Cerebellar nuclear complex (tissue), 1 donor: ENCODE measurements at places on chromosomes 6 and 20.

DNA sequence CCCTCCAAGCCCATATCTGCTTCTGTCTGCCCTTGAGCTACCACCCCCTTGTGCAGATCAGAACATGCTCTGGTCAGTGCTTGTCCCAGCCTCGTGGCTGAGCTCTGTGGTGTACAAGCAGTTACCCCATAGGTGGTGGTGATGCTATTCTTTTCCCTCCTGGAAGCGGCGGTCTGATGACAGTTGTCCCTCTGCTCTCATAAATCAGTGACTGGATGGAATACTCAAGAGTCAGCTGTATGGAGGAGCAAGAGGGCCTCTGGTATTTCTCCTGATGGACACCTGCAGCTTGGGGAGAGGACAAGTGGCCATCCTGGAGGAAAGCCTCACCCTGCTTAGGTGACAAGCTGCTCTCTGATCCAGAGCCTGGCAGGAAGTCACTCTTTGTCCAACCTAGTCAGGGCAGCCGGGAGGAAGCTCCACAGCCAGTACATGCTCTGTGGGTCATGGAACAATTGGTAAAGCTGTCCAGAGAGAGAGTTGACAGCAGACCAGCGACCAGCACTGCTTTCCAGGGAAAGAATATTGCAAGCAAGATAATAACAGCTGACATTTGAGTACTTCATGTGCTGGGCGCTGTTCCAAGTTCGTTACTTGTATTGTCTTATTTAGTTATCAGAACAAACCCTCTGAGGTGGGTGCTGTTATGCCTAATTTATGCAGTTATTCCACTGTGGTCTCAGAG, 47.1 kb downstream of the SCAND1 start:
- DNase-seq: no peak

- DNase-seq: no peak
Measured at GRCh38 chr6:139457476-139457875, 83.0 kb upstream of the CITED2 start.

DNA sequence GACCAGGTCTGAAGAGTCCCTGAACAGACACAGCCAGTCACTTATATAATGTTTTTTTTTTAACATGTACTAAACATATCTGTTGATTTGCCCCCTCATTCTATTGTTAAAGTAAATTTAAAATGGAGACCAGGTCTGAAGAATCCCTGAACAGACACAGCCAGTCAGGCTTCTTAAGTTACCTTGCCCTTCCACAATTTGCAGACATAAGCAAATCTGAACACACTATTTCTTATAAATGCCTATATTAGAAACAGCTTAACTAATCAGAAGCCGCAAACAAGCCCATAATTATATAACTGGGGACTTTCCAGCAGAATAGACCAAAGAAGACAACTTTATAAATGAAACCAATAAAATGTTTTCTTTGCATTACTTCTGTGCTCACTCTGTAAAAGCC, 118.2 kb downstream of the DNAH8 start:
- no peak for DNase-seq

DNA sequence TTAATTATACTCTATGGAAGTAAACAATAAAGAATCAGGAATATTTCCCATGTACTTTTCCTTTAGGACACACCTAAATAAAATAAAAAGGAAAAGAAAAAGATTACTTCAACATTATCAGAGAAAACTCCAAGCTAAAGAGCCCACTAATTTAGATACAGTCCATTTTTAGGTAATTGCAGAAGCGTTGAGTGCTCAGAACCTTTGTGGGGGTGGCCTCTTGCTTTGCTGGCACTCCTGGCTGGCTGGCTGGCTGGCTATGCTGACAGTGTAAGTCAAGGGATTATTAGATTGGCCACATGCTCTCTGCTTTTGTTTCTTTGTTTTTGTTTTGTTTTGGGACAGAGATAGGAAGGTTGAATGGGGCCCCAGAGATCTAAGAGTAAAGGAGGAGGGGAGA, at the start of gene GJE1:
TSS of gene GJE1 (plus strand) at position 301 of the 400 bp plus-strand sequence. CDS start 234 bp downstream, outside the sequence.
- no peak for DNase-seq

DNA sequence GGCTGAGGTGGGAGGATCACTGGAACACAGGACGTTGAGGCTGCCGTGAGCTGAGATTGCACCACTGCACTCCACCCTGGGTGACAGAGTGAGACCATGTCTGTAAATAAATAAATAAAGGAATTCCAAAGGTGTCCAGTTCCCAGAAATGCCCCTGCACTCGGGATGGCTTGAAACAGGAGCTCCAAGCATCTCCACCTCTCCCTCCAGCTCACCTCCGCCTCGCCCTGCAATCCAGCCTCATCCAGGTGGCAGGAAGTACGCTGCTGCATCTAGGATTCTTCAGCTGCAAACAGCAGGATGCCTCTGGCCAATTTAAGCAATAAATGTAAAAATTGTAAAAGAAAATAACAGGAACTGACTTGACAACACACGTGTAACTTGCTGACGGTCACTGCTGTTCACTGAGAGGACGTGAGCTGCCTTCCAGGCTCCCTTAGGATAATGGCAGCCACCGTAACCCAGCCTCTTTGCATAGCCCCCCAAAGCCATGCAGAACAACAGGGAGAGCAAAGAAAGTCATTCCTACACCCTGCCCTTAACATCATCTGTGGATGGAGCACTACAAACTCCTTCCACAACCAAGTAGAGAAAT, 11.4 kb upstream of the GRM4 start:
- no peak for DNase-seq

- DNase-seq: no peak
Measured at GRCh38 chr6:37242429-37243052, 15.0 kb upstream of the TBC1D22B start.

DNA sequence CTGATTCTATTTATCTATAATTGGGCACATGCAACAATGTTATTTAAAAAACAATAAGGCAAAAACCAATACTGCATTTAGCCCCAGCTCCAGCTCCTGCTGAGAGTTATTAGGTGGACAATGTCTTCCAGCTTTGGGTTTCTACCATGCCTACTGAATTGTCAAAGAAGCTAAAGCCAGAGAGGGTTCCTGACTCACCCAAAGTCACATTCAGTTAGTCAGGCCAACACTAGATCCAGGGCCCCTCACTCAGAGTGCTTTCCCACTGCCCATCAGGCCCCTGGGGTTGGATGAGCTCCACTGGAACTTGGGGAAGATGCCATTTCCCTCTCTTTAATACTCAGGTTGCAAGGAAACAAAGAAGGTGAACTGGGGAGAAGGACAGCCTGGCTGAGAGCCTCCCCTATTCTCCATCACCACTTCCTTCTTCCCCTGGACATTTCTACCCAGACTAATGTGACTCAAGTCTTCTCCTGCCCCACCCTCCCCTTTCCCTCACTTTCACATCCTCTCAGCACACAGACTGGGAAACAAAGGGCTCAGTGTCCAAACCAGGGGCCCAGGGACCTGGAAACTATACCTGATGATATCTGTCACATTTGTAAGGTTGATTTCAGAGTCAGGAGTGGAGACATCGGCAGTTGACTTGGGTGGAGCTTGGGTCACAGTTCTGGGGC, 6.0 kb downstream of the TREM1 start:
- no peak for DNase-seq

DNA sequence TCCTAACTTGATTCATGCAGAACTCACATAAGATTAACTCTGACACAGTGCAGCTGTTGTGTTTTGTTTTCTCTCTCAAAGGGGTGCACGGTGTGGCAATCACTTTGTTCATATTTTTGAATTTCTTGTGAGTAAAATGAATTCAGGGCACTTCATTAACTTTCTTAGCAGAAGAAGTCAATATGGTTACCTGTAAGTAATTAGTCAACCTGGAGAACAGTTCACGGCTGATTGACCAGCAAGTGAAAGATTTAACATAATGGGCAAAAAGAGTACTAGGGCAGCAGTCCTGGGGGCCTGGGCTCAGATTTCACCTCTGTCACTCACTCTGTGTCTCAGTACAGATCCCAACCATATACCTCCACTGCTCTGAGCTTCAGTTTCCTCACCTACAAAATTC, 102.4 kb upstream of the SPTLC3 start:
- no peak for DNase-seq

DNA sequence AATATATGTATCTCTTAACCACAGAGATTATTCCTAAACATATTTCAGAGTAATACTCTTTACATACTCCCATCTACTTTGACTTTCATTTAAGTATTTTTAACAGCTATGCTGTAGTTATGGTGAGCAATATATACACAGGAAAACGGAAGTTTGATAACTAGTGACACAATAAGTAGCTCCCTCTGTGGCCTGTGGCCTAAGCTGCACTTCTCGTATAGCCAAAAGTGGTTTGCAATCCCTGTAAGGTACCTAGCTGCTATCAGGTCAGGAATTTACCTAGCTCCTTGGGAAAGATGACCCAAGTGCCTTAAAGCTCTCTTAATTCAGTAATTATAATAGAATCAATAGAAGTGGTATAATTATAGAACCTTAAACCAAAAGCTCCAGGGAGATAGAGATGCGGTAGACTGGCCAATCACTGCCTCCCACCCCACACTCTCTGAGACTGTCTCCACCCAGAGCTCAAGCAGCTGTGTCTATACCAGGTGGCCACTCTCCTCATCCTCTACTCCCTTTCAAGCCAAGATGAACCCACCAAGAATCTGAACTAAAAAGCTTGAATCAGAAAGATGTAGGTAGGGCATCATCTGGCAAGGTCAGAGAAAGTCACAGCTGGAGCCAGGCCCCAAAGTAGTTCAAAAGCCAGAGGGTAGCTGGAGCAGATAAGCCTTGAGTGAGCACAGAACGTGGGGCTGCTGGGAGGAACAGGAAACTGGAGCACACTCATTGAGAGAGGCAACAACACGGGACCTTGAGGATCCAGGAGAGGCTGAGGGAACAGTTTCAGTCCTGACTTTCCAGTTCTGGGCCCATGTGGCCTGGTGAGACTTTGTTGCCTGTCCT, 84.9 kb upstream of the ASF1A start:
- no peak for DNase-seq

DNA sequence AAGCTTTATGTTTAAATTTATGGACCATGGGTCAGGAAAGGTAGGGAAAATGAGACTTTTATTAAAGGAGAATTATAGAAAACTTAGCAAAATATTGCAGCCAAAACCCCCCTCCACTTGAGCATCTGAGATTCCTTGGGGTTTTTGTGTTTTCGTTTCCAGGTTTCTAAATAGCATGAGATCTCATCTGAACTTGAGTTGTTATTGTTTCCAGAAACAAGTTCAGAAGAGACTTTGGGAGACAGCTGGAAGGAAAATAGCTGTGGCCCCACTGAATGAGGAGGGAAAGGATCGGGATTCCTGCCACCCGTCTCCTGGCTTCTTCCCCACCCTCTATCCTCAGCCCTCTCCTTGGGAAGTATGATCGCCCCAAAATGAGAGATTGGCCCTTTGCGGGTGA, 75.5 kb downstream of the TBC1D7 start:
- DNase-seq: no peak

GRCh38 chr6:98498866-98499265, 335.5 kb upstream of the POU3F2 start:
- no peak for DNase-seq

- no peak for DNase-seq
Measured at GRCh38 chr20:47097691-47098622, 203.3 kb downstream of the EYA2 start.

DNA sequence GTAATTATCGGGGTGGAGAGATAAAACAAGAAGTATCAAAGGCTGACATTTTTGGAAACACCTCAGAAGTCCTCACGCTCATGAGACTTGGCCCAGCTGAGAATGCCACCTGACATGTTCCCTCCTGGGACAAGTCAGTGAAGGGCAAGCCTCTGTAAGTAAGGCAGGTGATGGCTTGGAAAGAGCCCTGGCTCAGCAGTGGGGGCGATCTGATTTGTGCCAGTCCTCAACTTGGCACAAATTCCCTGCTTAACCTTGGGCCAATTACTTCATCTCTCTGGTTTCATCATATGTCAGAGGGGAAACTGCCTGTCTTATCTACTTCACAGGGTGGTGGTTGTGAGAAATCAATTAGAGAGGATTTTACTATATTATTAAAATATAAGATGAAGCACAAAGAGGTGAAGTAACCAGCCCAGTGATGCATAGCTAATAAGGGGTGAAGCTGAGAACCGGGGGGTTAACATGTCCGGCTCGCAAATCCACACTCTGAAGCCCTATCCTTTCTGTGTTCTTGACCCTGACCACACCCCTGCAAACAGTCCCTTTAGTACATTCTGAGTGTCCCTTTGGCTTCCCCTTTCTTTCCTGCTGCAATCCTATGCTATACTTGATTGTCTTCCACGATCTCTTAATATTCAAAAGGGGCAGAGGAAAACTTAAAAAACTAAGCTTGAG, 8.8 kb upstream of the MOCS1 start:
- DNase-seq: no peak

- no peak for DNase-seq
Measured at GRCh38 chr6:3109761-3110160, 8.8 kb upstream of the BPHL start.

- DNase-seq: no peak
Measured at GRCh38 chr6:15183979-15184378, 61.9 kb upstream of the JARID2 start.

GRCh38 chr6:62775427-62776022, 435.7 kb upstream of the FKBP1C start:
- DNase-seq: no peak

- no peak for DNase-seq
Measured at GRCh38 chr6:33993091-33993490, 152.8 kb downstream of the GRM4 start.

DNA sequence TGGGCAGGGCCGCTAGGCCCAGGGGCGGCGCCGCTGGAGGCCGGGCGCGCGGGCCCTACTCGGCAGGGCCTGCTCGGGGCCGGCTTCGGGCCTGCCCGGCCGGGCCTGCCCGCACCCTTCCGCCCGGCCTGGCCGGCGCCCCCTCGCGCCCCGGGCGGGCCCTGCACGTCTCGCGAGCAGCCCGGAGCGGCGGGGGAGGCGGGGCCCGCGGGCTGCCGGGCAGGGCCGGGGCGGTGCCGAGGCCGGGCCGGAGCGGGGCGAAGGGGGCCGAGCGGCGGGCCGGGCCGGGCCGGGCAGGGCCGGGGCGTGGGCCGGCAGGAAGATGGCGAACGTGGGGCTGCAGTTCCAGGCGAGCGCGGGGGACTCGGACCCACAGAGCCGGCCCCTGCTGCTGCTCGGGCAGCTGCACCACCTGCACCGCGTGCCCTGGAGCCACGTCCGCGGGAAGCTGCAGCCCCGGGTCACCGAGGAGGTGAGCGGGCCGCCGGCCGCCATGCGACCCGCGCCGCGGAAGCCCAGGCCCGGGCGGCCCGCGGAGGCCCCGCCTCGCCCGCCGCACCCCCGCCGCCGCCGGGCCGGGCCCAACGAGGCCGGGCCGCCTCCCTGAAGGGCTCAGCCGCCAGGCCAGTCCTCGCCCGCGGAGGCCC, at the start of gene NPEPL1:
TSS of gene NPEPL1 (plus strand) at position 222 of the 647 bp plus-strand sequence. CDS start at position 323, 101 bp downstream.
- DNase-seq: no peak

- DNase-seq: no peak
Measured at GRCh38 chr6:20148433-20148832, 63.8 kb downstream of the MBOAT1 start.
